ENCODE measurements at places on chromosomes 11 and 22.

DNA sequence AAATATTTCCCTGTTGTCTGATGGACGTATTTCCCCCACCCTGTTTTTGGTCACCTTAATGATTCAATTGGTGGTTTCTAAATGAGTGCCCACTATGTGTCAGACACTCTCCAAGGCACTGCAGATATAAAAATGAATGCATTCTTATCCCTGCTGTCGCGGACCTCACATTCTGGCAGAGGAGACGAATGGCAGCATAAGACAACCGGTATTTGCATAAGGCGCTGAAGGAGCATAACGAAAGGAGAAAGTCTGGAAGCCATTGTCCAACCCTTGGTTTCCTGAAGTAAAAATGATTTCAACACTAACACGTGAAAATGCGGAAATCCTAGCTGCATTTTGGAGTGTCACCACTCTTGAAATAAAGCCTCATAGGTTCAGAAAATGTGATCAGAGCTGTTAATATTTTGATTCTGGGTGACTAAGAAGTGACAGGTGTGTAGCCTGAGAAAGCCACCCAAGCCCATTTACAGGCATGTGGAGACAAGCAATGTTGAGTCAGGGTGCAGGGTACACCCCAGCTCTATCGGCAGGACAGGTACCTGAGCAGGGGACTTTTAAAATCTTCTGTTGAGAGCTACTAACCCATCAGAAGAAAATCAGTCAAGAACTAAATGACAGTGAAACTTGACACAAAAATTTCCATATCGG lies 10.1 kb upstream of the GAB2 start:
- DNase-seq, result no peak

DNA sequence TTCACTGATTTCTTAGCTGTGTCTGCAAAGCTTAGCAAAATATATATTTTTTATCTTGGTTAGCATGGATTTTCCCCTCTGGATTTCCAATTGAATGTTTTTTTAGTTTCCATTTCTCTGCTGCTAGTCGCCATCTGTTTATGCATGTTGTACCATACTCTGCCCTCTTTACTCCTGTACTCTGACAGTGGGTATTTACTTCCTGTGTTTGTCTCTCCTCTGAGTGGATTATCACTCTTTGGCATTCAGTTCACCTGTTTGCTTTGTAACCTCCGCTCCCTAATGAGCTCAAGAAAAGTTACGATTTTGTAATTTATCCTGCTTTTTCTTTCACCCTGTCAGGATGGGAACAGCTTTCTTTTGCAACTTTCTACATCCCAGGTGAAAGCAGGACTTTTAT lies 59.1 kb downstream of the PDHX start:
- no peak for DNase-seq

GRCh38 chr22:36628571-36629065 lies 74.9 kb downstream of the CACNG2 start:
- no peak for DNase-seq

DNA sequence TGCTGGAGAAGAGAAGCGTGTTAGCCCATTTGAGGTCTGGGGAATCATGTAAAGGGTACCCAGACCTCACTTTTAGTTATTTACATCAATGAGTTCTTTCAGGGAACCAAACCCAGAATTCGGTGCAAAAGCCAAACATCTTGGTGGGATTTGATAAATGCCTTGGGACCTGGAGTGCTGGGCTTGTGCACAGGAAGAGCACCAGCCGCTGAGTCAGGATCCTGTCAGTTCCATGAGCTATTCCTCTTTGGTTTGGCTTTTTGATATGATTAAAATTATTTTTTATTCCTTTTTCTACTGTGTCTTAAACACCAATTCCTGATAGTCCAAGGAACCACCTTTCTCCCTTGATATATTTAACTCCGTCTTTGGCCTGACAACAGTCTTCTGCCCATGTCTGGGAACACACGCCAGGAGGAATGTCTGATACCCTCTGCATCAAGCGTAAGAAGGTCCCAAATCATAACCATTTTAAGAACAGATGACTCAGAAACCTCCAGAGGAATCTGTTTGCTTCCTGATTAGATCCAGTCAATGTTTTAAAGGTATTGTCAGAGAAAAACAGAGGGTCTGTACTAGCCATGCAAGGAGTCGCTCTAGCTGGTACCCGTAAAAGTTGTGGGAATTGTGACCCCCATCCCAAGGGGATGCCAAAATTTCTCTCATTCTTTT lies 65.2 kb downstream of the ALX4 start:
- DNase-seq, result no peak

DNA sequence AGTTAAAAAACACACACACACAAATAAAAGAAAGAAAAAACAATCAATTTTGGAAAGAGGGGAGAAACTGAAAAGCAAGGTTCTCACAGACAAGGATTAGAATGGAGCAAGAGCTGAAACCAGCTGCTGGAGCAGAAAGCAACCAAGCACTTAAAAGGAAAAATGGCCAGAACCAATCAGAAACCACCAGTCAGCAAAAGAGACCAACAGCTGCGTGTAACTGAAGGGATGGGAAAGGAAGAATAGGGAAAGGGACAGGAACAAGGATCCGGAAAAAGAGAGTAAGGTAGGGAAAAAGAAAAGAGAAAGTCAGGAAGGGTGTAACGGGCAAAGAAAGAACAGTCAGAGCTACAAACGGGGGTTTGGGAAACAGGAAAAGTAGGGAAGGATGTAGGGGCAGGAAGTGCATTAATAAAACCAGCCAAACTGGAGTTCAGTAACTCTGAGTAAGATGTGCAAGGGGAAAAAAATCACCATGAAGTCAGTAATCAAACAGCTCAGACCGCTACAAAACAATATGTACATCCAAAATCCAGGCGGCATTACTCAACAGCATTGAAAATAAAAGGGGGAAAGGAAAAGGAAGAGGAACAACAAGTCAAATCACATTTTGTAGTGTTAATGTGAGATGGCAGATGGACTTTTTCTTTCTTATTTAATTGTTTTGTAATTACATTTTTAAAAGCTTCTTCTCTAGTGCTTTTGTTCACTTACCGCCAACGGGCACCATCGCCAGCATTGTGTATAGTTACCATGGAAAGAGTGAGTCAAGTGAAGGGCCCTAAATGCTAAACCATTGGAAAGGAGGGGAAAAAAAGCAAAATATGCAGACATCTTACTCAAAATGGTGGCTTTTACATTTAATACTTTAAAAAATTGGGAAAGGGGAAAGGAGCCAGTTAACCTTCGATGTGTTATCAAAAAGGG lies 49.2 kb downstream of the APOL5 start:
- no peak for DNase-seq

GRCh38 chr11:72091292-72091691 lies 10.6 kb downstream of the LRRC51 start:
- DNase-seq, result peak; percentile 54

DNA sequence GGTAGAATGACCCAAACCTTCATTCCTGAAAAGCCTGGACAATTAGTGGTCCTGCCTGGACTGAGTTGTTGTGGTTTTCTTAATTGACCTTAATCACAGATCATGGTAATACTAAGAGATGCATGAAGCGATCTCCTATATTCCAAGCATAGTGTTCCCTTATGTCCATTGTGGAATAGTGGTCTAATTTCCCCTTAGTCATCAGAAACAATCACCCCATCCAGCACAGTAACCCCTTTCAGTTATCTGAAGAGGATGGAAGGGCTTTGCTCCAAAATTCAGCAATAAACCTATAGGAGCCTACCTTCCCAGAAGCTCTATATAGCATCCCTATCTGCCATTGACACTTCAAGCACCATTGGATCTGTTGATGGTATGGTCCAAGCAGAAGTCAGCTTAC lies 6.8 kb upstream of the MS4A5 start:
- no peak for DNase-seq
